ENCODE measurements at places on chromosomes 12 and 14. TPM values are rescaled to one million over a fixed set of nuclear protein-coding genes. Genes with fewer than 3 reads are reported as not detected.

ACAD10 gene
- total RNA-seq = 25.7 TPM

GLS2 gene
- total RNA-seq = 17.0 TPM

PIANP gene
- total RNA-seq = 5.2 TPM

NGB gene
- 0.11 TPM for total RNA-seq

PLCZ1 gene
- total RNA-seq = not detected

TBX5 gene
- not detected for total RNA-seq

SERPINA4 gene
- total RNA-seq = not detected

GRIP1 gene
- total RNA-seq = 19.5 TPM

OTUB2 gene
- total RNA-seq = 3.6 TPM

IKBIP gene
- 16.5 TPM for total RNA-seq

TMEM119 gene
- not detected for total RNA-seq

ORAI1 gene
- 24.7 TPM for total RNA-seq

LBHD2 gene
- total RNA-seq = not detected
